ENCODE measurements at places on chromosomes 12 and 14.

- DNase-seq, result no peak
These were observed 21.3 kb downstream of the CLEC2A start for GRCh38 chr12:9910716-9911421.

DNA sequence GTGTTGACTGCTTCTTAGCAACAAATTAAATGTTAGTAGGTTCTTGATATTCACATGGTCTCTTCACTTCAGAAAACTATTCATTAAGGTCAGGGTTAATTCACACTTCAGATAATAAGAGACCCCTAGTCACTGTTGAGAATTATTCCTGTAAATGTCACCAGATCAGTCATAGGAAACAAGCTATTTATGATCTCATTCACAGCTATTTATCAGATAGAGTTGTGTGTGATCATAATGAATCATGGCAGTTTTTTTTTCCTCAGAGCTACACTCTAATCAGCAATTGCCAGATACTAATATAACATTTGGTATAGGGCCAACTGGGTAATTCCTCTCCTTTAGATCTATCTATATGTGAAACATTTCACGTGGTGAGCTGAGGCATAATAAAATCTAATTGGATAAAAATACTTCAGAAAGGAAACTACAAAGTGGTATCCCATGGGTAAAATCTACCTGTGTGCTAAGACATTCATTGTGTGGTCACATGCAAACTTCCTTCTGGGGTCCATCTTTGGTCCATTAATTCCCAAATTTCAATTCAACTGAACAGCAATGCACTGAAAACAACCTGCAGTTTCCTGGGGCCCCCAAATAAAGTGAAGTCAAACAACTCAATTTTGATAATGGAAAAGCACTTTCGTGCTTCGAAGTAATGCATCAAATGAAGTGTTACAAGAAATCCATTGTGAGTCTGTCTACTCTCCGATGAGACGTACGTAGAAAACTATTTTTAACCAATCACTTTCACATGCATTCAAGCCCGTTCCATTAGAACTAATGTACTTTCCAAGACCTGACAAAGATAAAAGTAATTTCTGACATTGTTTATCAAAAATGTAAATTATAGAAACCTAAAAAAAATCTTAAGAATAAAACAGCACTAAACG lies 197.0 kb downstream of the ACSS3 start:
- DNase-seq, result no peak

DNA sequence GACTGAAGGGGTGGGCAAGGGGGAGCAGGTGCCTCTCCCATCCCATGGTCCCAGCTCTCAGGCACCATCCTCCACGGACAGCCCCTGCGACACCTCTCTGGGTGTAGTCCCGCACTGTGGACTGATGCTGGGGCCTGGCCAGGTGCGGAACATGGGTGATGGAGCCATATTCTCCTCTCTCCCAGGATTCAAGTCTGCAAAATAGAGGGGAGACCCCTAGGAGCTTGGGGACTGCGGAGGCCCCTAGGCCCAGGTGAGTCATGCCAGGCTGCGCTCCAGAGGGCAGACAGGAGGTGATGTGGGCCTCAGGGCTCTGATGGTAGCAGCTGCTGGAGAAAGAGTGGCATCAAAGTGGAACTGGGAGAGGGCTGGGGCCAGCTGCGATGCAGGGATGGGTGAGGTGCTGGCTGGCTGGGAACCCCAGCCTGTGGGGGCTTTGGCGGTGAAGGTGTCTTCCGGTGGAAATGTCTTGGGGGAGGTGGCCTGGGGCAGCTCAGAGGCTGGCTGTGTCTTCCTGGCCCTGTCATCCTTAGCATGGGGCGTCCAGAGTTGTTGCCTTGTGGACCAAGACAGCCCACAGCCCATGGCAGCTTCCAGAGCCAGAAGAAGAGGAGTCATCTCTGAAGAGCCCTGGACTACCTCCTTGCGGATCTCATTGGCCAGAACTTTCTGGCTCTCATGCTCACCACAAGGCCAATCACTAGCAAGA lies 149.1 kb downstream of the KIF26A start:
- DNase-seq, result no peak

- DNase-seq, result no peak
These were observed 39.4 kb downstream of the STAB2 start for GRCh38 chr12:103626498-103626897.

DNA sequence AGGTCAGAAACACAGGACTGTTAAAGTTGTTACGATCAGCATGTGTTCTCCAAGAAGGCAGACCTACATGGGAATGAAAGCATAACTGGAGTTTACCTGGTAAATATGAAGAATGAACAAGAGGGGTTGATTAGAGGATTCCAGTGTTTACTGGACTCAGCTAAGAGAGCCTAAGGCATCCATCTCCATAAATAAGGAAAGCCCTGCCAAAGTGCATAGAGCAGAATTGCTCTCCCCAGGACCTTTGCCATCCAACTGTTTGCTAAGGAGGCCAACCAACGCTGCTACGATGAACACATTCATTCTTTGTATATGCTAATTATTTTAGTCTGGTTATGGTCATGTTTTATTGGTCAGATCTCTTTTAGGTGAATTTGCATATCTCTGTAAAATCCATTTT lies 17.1 kb upstream of the PAWR start:
- DNase-seq, result no peak

GRCh38 chr12:40921563-40922163 lies 229.4 kb downstream of the CNTN1 start:
- no peak for DNase-seq

DNA sequence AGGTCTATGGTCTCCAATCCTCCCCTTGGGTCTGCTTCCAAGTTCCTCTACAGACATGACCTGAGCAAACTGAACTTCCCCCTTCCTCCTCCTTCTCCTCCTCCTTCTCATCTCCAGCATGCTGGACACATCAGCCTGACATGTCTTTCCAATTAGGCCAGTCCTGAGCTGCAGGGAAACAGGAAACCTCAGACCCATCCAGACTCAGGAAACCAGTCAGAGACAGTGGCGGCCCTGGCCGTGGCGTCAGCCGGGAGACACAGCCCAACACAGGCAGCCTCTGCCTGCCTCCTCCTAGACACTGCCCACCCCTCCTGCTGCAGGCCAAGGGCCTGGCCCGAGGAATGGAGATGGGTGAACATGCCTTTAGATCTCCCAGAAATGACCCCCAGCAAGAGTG lies 468.8 kb downstream of the BCL11B start:
- DNase-seq, result no peak

- no peak for DNase-seq
These were observed 9.0 kb downstream of the MARS1 start for GRCh38 chr12:57496822-57497221.

DNA sequence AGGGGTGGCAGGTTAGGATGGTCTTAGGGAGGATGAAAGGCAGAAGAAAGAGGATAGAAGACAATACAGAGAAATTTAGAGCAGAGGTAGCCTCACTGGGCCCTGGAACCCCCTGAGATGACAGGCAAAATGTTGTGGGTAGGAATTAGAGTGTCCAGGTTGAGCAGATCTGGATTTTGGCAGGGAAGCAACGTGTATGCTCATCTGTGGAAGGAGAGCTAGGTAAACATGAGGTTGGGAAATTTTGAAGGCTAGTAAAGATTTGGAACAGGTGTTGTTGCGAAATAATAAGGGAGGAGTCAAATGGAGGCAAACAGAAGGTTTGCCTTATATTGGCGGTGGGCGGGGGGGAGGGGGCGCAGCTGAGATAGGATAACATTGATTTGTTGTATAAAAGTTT lies 5.3 kb downstream of the HSD17B6 start:
- DNase-seq, result no peak

DNA sequence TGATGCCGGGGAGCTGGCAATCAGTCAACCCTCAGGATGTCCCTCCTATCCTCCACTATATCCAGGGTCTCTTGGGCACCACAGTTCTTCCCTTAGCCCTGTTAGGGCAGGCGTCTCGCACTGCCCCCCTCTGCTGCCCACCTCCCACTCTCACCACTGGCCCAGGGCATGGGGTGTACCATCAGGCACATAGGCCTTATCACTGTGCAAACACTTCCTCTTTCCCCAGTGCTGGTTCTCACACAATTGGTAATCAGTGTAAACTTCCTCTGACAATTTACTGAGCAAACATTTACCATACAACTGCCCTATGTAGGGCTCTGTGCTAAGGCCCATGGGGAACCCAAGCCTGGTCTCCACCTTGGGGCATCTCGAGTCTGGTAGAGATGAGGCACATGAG lies 20.1 kb upstream of the TMED10 start:
- no peak for DNase-seq

DNA sequence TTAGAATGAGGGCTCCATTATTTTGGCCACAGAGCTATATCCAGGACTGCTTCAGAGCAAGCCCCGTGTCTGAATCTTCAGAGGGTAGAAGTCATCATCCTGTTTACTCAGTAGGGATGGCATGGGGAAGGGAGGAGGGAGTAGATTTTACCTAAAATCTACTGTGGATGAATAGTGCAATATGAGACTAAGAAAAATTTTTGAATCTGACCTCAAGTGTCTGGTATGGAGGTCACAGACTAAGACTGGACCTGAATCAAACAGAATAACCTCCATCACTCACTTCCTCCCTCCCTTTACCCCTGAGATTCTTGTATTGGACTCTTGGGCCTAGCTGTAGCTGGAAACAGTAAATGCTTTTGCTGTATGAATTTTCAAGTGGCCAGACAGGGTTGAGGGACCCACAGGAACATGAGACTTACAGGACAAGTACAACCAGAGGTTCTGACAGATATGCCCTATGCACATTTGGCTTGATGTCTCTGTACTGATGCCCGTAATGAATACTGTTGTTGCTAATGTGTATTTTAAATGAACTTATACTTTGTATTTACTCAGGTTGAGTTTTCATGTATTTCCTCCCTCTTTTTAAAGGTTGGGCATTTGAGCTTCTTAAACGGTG lies 78.5 kb downstream of the CCDC91 start:
- DNase-seq, result no peak

DNA sequence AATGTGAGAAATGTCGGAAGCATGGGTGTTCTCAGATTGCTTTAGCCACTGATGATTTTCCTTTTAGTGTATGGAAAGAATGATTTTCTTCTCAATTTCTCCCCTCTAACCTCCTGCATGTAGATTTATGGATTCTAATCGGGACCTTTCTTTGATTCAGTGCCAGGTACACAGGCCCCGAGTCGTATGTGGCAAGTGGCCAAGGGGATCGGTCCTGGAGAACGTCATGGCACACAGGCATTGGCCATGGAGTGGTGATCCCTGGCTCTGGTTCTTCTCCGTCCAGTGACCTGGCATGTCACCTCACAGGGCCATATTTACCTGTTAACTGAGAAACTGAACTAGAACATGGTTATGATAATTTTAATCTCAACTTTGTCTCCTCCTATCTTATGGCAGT lies 58.1 kb downstream of the ETV6 start:
- DNase-seq, result no peak

- DNase-seq, result no peak
These were observed 44.7 kb upstream of the ATP23 start for GRCh38 chr12:57896434-57897201.

DNA sequence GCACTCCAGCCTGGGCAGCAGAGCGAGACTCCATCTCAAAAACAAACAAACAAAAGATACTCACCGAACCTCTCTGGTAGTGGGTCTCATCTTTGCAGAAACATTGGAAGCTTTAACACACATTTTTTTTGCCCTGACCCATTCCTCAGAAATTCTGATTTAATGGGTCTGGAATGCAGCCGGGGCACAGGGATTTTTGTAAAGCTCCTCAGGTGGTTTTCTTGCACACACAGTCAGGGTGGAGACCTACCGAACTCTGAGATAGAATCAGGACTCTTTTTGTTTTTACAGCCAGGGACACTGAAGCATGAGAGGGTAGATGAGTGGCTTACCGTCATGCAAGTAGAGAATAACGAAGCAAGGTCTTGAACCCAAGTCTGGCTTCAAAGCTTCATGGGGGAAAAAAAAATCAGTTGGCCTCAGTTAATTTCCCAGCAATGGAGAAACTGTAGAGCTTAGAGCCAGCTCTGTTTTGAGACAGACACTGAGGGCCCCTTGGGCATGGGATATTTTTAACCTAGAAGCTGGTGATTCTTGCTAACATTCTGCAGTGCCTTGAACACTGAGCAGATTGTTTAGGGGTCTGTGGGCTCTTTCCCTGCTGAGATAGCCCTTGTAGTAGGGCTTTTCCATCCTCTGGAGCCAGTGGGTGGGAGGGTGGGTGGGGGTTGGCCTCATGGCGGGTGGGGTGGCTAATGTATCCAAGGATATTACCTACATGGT lies 4.8 kb downstream of the RNU4-2 start:
- DNase-seq, result no peak

DNA sequence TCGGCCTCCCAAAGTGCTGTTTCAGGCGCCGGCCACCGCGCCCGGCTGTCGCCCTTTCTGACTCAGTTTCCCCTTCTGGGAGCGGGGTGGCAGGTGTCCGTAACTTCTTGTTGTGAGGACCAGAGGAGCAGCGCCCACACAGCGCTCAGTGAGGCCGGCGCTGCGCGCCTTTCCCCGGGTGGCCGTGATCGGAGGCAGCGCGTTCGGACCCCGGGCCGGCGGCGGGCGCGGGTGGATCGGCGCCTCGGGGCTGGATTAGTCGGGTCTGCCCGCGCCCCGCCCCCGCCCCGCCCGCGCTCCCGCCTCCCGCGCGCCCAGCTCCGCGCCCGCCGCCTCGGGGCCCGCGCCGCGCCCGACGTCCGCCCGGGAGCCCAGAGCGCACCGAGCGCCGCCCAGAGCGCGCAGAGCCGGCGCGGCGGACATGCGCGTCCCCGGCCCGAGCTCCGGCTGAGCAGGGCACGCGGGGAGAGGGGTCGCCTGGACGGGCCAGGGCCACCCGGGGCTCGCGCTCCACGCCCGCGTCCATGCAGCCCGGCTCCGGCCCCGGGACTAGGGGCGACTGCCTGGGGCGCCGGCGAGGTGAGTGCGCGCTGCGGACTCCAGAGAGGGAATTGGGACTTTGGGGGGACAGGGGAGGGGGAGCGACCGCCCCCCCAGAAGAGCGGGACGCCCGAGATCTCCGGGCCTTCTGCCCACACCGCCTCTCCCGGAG lies 50.6 kb downstream of the LRCOL1 start:
- DNase-seq, result no peak

DNA sequence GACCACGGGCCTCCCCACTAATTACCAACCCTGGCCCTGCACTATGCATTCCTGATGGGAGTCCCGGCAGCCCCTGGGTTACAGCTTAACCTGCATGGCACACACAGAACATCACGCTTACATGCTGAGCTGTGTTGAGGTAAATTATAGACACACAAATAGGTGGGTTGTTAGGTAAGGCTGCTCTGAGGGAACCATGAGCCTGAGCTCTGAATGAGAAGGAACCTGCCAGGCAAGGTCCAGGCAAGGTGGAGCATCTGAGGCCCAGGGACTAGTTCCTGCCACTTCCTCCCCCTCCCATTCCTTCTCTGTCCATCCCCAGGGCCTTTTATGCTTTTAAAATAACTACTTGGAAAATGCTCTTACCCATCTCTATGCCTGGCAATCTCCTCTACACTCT lies 82.7 kb upstream of the ESRRB start:
- no peak for DNase-seq
